ENCODE measurements at places on chromosomes 3 and 15.

GRCh38 chr15:88233921-88234320, 22.6 kb downstream of the NTRK3 start:
- DNase-seq: no peak

- no peak for DNase-seq
These were observed 14.8 kb upstream of the ZNF639 start for GRCh38 chr3:179308001-179308400.

DNA sequence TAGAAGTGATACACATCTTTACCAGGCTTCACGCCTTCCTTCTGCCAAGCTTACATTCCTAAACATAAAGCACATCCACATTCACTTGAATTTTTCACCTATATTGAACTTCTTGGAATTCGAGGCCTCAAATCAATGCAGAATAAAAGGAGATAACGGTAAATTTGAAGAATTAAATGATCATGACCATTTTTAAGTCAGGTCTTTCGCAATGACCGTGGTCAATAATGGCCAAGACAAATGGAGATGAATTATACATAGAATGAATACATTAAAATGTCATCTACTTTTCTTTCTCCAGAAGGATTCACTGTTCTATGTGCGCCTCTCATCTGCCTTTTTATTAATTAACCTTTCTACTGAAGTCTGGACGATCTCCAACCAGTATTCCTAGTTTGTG, 5.3 kb upstream of the GOLGA8A start:
- DNase-seq: no peak

DNA sequence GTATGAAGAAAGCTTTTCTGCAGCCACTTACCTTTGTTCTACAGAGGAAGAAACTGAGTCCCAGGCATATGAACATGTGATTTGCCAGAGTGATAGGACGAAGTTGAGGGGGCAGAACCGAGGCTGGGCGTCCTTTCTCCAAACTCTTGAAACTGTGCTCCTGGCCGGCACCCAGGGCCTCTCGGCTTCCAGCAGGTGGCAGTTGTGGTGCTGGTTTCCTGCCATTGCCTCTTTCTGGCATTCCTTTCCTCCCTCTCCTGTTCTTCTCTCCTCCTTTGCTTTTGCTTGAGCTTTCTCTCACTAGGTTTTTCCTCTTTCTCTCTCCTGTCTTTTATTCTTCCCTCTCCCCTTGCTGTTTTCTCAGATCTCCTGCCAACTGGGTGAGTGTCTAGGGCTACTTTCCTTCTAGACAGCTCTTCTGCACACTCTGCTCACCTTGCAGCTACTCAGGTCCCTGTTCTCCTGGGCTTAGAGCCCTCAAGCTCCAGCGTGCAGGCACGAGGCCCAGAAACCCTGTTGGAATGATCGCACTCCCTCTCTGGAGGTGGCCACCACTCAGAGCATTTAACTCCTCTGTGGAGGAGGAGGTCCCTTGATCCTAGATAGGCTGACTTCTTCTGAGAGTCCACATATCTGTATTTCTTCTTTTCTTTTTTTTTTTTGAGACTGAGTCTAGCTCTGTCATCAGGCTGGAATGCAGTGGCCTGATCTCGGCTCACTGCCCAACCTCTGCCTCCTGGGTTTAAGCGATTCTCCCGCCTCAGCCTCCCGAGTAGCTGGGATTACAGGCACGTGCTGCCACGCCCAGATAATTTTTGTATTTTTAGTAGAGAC, 26.2 kb downstream of the TRAK1 start:
- peak; percentile 67 for DNase-seq

- peak; percentile 95 for DNase-seq
These were observed at the start of gene RNF111 for GRCh38 chr15:58987491-58988005. Gene RNF111, plus strand, starts transcription at chr15:58987663. Its CDS starts 43,160 bp downstream, at chr15:59030823.

DNA sequence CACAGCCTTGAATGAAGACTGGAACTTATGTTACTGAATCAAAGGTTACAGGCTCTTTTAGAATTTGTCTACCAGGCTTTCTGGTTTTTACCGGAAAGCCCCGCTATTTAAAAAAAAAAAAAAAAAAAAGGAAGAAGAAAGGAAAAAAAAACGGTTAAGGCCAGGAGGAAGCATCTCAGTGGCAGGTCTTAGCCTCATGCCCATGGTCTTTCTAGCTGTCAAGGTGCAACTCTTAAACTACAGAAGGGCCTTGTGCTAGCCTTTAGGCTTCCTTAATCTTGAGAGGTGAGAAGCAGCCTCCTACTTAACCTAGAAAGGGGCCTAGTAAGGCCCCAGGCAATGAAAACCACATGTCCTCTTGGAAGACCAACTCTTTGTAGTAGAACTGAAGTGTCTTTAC, 77.5 kb downstream of the TBC1D5 start:
- no peak for DNase-seq

- DNase-seq: no peak
These were observed at the start of gene ONECUT1 for GRCh38 chr15:52790169-52790708. Gene ONECUT1, minus strand, starts transcription at chr15:52790336. Its CDS starts 452 bp downstream, at chr15:52789884.

DNA sequence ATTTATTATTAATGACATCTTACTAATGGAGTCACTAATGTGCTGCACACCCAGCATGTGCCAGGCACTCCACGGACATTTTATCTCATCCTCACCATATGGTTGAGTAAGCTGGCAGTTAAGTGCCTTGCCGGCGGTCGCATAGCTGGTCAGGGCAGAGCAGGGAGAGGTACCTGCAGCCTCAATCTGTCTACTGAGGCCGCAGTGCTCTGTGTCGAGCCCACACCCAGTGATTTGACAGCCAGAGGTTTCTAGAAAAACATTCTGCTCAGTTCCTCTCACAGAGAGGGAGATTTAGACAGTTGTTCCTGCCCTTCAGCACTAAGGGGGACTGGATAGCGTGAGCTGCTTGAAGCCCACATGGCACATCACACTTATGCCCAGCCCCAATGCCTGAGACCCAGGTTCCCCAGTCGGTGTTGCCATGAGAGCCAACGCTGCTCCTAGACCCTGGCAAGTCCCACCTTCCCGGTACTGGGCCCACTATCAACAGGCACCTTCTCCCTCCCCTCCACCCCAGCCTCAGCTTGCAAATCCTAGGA, 2.6 kb downstream of the LIPC start:
- DNase-seq: no peak

- no peak for DNase-seq
These were observed 5.1 kb downstream of the FAM43A start for GRCh38 chr3:194690501-194691372.

DNA sequence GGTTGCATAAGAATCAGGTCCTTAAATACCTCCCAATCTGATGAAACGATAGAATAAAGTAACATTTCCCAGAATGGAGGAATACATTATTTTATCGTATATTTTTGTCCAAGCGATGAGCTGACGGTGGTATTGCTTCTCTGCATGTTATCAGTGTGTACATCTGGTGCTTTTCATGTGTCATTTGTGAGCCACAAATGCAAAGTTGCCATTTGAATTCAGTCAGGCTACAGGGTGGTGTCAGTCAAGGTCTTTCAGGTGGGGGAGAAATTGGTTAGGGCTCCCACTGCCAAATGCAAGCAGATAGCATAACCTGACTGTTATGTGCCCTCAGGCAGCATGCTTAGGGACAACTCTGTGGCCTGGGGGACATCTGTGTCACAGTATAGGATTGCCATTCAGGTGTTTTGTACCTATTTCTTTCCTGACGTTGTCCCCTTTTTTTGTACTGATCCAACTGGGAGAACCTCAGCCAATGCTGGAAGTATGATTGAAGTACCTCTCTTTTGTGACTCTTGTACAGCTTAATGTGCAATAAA, 26.5 kb upstream of the TIMP4 start:
- DNase-seq: no peak

GRCh38 chr3:15097891-15098290, 1.1 kb downstream of the RBSN start:
- no peak for DNase-seq

DNA sequence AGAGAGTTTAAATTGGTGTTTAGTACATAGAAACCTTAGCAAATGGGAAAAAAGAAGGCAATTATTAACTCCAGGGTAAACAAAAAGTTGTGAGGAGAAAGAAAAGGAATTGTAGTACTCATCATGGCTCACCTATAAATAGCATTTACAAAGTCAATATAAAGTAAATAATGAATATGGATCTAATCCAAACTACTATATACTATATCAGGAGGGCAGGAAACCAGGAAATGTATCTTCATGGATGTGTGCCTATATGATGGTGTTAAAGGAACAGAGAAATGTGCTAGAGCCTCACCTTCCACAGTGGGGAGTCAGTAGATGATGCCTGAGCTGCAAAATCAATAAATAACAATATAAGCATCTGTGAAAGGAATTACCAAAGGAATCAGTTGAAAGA, 208.9 kb downstream of the FAM43A start:
- DNase-seq: no peak

- DNase-seq: no peak
These were observed 60.0 kb upstream of the SYN2 start for GRCh38 chr3:11944052-11944673.

DNA sequence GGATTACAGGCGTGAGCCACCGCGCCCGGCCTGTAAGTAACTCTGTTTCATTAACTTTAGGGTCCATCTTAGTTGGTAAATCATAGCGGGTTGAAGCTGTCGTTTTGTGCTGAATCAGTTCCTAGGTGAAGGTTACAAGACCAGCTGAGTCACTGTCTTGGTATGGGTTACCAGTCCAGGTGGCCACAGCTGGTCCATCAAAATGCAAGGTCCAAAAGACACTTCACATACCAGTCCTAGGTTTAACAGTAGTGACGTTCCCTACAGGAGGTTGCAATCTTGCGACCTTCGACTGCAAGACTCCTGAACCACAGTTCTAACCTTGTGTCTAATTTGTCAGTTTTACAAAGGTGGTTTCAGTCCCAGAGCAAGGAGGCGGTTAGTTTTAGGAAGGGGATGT, 160.1 kb upstream of the ATP10A start:
- no peak for DNase-seq

DNA sequence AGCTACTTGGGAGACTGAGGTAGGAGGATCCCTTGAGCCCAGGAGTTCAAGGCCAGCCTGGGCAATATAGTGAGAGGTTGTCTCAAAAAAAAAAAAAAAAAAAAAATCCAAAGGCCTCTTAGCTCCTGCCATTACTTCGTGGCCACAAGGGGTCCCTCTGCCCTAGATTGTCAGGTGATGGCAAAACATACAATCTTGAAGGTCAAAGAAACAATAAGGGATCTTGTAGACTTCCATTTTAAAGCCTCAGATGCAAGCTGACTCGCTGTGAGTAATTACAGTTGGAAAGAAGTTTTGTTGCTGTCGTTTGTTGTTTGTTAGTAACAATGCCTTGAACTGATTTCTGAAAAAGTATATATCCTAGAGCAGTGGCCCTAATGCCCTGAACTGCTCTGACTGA, 55.9 kb upstream of the PLCL2 start:
- DNase-seq: no peak

GRCh38 chr15:58453931-58454793, 22.4 kb downstream of the LIPC start:
- DNase-seq: no peak

GRCh38 chr15:40045572-40046217, 6.7 kb upstream of the SRP14 start:
- DNase-seq: no peak

DNA sequence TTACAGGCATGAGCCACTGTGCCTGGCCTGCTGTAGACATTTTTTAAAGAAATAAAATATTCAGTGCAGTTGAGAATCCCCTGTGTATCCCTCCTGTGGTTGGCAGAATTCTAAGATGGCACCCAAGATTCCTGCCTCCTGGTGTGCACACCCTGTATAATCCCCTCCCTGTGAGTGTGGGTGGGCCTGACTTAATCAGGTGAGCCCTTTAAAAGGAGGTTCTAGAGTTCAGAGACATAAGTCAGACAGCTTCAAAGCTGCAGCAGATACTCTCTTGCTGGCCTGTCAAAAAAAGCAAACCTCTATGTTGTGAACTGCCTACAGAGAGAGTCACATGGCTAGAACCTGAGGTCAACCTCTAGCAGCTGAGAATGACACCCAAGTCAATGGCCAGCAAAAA, 7.0 kb upstream of the VIPR1 start:
- DNase-seq: peak; percentile 6

GRCh38 chr3:159916052-159916451, 72.6 kb upstream of the IL12A start:
- no peak for DNase-seq

- no peak for DNase-seq
These were observed 73.2 kb downstream of the TLE3 start for GRCh38 chr15:70024521-70024920.

GRCh38 chr3:30657914-30658313, 51.5 kb downstream of the TGFBR2 start:
- DNase-seq: no peak

DNA sequence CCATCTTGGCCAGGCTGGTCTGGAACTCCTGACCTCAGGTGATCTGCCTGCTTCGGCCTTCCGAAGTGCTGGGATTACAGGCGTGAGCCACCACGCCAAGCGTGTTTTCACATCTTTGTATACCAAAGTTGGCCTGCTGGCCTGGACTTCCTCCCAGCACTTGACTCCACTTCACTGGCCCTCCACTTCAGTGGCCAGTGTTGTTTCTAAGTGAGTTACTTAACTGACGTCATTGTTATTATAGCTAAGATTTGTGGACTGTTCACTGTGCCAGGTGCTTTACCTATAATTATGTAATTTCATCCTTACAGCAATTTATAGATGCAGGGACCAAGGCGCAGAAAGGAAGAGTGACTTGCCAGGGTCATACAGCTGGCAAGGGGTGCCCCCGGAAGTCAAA, 52.0 kb downstream of the HRH1 start:
- DNase-seq: peak; percentile 39

DNA sequence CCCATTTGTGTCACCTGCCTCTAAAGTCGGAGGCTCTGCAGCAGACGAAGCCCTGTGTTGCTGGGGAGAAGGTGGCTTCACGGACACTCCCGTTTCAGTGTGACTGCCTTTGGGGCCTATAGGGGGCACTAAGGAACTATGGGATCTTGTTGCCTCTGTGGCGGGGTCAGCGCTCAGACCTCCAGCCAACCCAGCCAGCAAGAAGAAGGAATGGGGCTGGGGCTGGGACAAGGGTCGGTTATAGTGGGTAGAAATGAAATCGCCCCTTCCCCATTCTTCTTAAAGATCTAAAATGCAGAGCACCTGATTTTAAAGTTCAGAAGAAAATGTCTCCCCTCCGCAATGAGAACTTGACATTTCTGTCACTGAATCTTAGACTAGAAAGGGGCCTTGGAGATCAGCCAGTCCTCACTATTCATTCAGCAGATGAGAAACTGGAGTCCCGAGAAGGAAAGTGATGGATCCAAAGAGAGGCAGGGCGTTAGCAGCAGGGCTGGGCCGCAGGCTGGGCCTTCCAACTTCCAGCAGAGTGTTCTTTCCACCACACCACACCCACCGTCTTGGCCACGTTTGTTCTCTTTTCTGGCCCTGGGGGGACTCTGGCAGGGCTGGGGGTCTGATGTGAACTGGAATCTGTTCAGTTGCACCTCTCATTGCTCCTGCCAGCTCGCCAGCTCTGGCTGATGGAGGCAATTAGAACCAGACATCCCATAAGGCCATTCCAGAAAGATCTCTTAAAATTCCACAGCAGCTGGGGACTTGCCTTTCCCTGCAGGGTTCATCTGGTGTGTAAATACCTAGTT, 195.4 kb downstream of the OPA1 start:
- DNase-seq: peak; percentile 80

- no peak for DNase-seq
These were observed 32.0 kb downstream of the IL17RD start for GRCh38 chr3:57133157-57133556.

- no peak for DNase-seq
These were observed 42.3 kb downstream of the KLHL6 start for GRCh38 chr3:183513046-183513706.

All from suprapubic skin (tissue), 4 donors.